ENCODE measurements at places on chromosomes 2 and 18. TPM values are rescaled to one million over a fixed set of nuclear protein-coding genes. Genes with fewer than 3 reads are reported as not detected.

Gene LINC00305
- total RNA-seq = not detected

Gene KIAA2012
- total RNA-seq = not detected

Gene ZAP70
- not detected for total RNA-seq

Gene WDR33
- total RNA-seq = 16.6 TPM

Gene PRADC1
- 8.0 TPM for total RNA-seq

Gene ZNF513
- total RNA-seq = 4.5 TPM

Gene B3GNT7
- 1.7 TPM for total RNA-seq

Gene HS1BP3
- 38.1 TPM for total RNA-seq

Gene GKN1
- not detected for total RNA-seq

Gene LYPD6
- total RNA-seq = 1.7 TPM

Gene NT5C1B
- total RNA-seq = not detected

Gene MSGN1
- not detected for total RNA-seq

Gene CNTNAP5
- not detected for total RNA-seq

Gene SCYGR4
- not detected for total RNA-seq

Gene SPIRE1
- 74.5 TPM for total RNA-seq

Gene ST8SIA5
- total RNA-seq = not detected

Gene ACVR1
- 14.5 TPM for total RNA-seq

Gene PROKR1
- not detected for total RNA-seq

Gene GAL3ST2
- total RNA-seq = not detected

Gene SERPINB13
- 9.2 TPM for total RNA-seq

Gene GEN1
- total RNA-seq = 2.4 TPM

Gene KCNE4
- under 0.01 TPM for total RNA-seq

Gene L3MBTL4
- 1.9 TPM for total RNA-seq

Gene CDH7
- under 0.01 TPM for total RNA-seq

Gene TGFA
- 248 TPM for total RNA-seq

Gene ITGB6
- 36.2 TPM for total RNA-seq

Gene PSMG2
- 63.1 TPM for total RNA-seq

Gene NDC80
- 1.9 TPM for total RNA-seq

Gene DNAJC5G
- not detected for total RNA-seq

Gene NAT8
- total RNA-seq = not detected

Gene NMUR1
- total RNA-seq = not detected

Gene RTP5
- total RNA-seq = not detected

Gene SLC9A4
- total RNA-seq = 2.7 TPM

Gene SKOR2
- not detected for total RNA-seq

Gene RGPD3
- 0.21 TPM for total RNA-seq

Gene DSEL
- 1.3 TPM for total RNA-seq

Gene OR6B2
- not detected for total RNA-seq

Gene RBM44
- total RNA-seq = 0.24 TPM

Gene CHRNG
- not detected for total RNA-seq

Gene SERPINB12
- 0.48 TPM for total RNA-seq

Gene SLC66A2
- 67.1 TPM for total RNA-seq

Gene ZNF396
- total RNA-seq = 0.72 TPM

Gene NYAP2
- under 0.01 TPM for total RNA-seq

Gene PLEKHA3
- total RNA-seq = 7.2 TPM

Gene CD302
- total RNA-seq = 0.48 TPM

Gene NRP2
- 35.6 TPM for total RNA-seq

Gene AGXT
- total RNA-seq = not detected

Gene MRPL19
- 52.5 TPM for total RNA-seq

Gene CD8B2
- total RNA-seq = not detected

Gene CCNT2
- total RNA-seq = 17.4 TPM

Gene TMEM178A
- total RNA-seq = 0.43 TPM

Gene SLC11A1
- total RNA-seq = 1.4 TPM

Gene CTAGE1
- total RNA-seq = not detected

Gene AQP12B
- not detected for total RNA-seq

Data from tracheal epithelial cell (primary cell).